ENCODE measurements at places on chromosomes 13 and 19.

- DNase-seq, result no peak
These were observed 12.7 kb downstream of the SPINT2 start for GRCh38 chr19:38276942-38277517.

DNA sequence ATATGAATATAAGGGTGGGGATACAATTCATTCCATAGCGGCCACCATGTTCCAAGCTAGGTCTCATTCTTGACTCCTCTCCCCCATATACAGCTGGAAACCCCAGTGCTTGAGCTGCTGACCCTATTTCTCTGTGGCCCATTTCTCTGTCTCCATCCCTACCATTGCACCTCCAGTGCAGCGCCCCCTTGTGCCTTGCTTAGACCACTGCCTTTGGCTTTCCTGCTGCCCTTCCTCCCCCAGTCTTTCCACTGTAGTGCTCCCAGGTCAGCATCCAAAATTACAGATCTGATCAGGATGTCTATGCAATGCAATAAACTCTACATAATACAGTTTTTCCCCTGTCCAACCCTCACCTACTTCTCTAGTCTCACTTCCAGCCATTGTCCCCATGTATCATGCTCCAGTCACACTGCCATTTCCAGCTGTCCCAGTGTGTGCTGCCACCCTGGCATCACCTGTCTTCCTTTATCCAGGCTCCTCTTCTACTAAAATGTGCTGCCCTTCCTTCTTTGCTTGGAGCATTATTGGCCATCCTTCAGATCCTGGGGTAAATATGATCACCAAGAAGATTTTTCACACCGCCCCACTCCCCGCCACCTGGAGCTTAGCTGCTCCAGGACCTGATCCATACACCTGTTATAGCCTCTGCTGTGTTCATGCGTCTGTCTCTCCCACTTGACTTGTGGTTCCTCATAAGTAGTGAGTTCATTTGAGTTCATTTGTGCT is 199.4 kb upstream of the IPO5 start:
- no peak for DNase-seq

- no peak for DNase-seq
These were observed 13.3 kb downstream of the TMEM150B start for GRCh38 chr19:55311797-55312196.

GRCh38 chr13:40206241-40207000 is 460.0 kb downstream of the FOXO1 start:
- no peak for DNase-seq

GRCh38 chr19:4409123-4409933 is 6.9 kb downstream of the CHAF1A start:
- DNase-seq, result no peak

DNA sequence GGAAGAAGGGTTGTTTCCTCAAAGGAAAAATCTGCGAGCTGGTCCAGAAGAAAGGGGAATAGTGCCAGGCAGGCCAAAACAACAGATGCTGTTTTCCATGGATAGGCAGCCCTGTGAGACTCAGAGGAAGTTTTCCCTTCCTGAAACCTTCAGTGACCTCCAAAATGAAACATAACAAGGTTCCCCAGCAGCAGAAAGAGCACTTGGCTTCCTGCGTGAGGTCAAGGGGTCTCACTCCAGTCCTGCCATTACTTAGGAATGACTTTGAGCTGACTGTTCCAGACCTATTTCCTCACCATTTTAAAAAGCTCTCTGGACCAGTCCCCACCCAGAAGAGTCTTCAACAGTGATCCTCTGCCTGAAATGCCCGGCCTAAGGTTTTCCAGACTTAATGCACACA is 104.6 kb upstream of the IPO5 start:
- DNase-seq, result no peak

- DNase-seq, result peak; percentile 85
These were observed at the start of gene PNMA8C for GRCh38 chr19:46428239-46429135. PNMA8C (minus strand) TSS chr19:46428936; CDS start chr19:46428359, 577 bp downstream.

GRCh38 chr13:40983725-40984667 is 35.1 kb downstream of the ELF1 start:
- DNase-seq, result no peak

GRCh38 chr13:105202354-105202753 is 1333.1 kb downstream of the EFNB2 start:
- no peak for DNase-seq

- no peak for DNase-seq
These were observed 7.4 kb downstream of the ZNF564 start for GRCh38 chr19:12543855-12544254.

DNA sequence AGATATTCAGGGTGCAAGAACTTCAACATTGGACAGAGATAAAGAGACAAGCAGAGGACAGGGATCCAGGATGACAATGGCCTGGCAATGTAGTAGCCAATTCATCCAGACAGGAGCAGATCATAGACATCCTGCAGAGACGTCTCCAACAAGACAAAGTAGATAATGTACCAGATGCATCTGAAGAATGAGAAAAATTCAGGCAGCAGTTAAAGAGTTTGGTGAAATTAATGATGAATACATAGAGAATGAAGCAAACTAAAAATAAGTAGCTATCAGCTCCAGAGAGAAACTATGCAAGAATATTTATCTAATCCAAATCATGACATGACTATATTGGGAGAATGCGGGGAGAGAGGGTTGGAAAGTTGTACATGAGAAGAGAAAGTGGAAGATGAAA is 278.4 kb upstream of the DACH1 start:
- DNase-seq, result no peak

DNA sequence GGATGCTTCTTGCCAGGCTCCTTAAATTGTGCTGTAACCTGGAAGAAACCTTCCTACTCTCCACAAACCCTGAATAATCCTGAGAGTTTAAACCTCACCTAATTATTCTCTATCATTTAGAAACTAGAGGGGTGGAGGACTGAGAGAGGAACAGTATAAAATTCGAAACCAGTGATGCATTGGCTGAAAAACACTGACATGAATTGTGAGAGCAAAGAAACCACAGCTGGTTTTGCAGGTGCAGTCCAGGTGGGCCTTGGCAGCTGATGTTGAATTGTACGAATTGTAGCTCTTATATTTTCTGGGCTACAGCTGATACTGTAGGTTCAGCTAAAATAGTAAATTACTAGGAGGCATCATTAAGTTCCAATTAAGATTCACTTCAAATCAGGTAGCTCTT is 227.0 kb upstream of the SLITRK5 start:
- DNase-seq, result no peak

GRCh38 chr19:55322204-55322885 is 2.8 kb downstream of the TMEM150B start:
- no peak for DNase-seq

- peak; percentile 63 for DNase-seq
These were observed 15.9 kb upstream of the GAS6 start for GRCh38 chr13:113879494-113880360.

DNA sequence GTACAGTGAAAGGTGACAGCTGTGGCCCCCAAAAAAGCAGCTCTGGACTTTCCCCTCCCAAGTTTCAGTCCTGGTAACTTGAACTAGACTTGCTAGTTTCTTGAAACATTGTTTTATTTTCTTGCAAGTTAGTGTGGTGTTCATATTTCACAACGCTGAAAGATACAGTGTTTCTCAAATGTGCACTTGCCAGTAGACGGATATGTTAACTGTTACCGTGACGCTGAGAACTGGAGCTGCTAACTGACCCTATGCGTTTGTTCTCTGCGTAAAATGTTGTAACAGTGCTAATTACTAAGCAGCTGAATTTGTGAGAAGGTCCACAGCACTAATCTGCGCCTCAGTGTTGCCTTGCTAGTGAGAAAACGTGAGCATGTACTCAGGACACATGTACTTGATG is 79.6 kb downstream of the GGACT start:
- no peak for DNase-seq

GRCh38 chr19:10085641-10086590 is at the start of gene SHFL:
SHFL (plus strand) TSS chr19:10086317; CDS start chr19:10086428, 111 bp downstream.
- peak; percentile 87 for DNase-seq

DNA sequence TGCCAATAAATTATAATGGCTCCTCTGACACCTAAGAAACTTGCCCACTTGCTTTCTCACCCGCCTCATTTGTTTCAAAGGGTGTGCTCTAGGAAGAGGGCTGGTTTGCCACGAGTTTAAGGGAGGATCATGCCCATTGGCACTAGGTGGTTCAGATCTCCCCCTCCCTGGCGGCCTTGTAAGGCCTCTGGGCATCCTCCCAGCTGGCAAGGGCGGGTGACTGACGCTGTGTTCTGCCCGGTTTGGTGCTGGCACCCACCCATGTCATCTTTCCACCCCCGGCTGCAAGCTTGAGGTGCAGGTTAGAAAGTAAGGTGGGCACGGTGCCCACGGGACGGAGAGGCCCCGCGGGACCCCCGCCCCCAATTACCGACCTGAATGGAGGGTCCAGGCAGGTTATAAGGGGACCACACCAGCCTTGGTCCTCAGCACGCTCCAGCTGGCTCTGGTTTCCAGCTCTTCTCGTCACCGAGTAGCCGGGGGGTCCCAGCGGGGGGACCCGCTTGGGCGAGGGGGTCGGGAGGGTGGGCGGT is 90.4 kb downstream of the PTPRS start:
- peak; percentile 88 for DNase-seq

GRCh38 chr13:27406178-27406939 is 18.1 kb upstream of the GTF3A start:
- DNase-seq, result no peak

DNA sequence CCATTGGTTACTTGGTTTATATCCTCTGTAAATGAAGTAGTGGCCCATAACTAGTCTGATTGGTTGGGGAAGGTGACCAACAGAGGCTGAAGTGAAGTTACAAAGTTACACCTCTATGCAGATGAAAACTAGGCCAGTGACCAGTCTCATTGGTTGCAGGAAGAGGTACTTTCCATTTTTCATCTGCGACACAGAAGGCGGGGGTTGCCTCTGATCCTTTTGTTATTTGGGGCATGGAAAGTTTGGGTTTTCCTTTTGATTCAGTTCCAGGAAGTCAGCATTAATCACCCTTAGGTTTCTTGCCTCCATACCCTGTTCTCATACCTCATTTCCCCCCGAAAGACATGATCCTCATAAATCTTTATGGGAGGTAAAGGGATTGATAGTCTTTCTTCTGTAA is 20.2 kb downstream of the ZNF544 start:
- no peak for DNase-seq

GRCh38 chr13:76314495-76314894 is 571.7 kb downstream of the KCTD12 start:
- DNase-seq, result no peak

DNA sequence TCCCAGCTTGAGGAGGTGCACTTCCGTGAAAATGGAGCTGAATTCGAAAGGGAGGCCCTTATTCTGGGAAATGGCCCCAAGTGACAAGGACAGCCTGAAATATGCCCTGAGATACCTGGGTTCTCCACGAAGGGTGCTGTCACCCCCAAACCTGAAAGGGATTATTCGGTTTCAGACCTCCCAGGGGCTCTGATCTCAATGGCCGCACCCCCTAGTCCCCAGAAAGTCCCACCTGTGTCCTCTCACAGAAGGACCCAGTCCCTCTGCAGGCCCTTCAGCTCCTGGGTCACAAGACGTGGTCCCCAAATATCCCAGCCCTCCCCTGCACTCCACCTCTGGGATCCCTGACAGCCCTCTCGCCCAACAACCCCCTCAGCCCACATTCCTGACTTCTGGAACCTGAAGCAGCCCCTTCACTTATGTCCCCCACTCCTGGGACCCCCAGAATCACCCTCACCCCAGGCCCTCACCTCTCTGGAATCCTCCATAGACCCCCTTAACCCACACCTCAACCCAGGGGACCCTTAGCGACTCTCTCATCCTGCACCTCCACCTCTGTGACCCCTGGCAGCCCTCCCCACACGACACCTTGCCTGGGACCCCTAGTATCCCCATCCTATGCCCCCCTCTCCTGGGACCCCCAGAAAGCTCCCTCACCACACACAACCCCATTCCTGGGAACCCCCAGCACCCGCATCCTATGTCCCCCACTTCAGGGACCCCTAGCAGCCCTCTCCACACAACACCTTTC is 606 bp downstream of the SYNGR4 start:
- DNase-seq, result no peak

- no peak for DNase-seq
These were observed 13.1 kb upstream of the CEACAM16 start for GRCh38 chr19:44685877-44686276.

- no peak for DNase-seq
These were observed 35.6 kb downstream of the GJA3 start for GRCh38 chr13:20125129-20125782.
